ENCODE measurements at places on chromosomes 1 and 21. TPM values are rescaled to one million over a fixed set of nuclear protein-coding genes. Genes with fewer than 3 reads are reported as not detected.

Gene LIN9
- total RNA-seq = 6.8 TPM

Gene TSACC
- 2.1 TPM for total RNA-seq

Gene NMNAT2
- total RNA-seq = 0.52 TPM

Gene TNFRSF18
- 1.6 TPM for total RNA-seq

Gene FNBP1L
- total RNA-seq = 25.1 TPM

Gene SPRR3
- total RNA-seq = not detected

Gene FCRL2
- not detected for total RNA-seq

Gene TMEM82
- total RNA-seq = not detected

Gene DNAH14
- total RNA-seq = 12.5 TPM

Gene FAM163A
- under 0.01 TPM for total RNA-seq

Gene ICOSLG
- 2.6 TPM for total RNA-seq

Gene RPTN
- total RNA-seq = not detected

Gene PLEKHA6
- total RNA-seq = 1.0 TPM

Gene KRTAP20-4
- total RNA-seq = not detected

Gene OLIG2
- not detected for total RNA-seq

Gene SELP
- 0.52 TPM for total RNA-seq

Gene CLCA1
- total RNA-seq = not detected

Gene SLC22A15
- total RNA-seq = under 0.01 TPM

Gene MEGF6
- 10.4 TPM for total RNA-seq

Gene RPS27
- 4,210 TPM for total RNA-seq
